Diencephalon (tissue), 1 donor: ENCODE measurements at places on chromosomes 16 and 17. TPM values are rescaled to one million over a fixed set of nuclear protein-coding genes. Genes with fewer than 3 reads are reported as not detected.

Gene PLLP
- 3.9 TPM for total RNA-seq

Gene MYH1
- total RNA-seq = not detected

Gene SLC43A2
- total RNA-seq = 22.6 TPM

Gene PRSS8
- not detected for total RNA-seq

Gene TBX21
- 0.23 TPM for total RNA-seq

Gene KRTAP2-1
- not detected for total RNA-seq
